ENCODE measurements at places on chromosomes 12 and 14.

- no peak for DNase-seq
Measured at GRCh38 chr12:106082216-106083175, 56.3 kb downstream of the NUAK1 start.

GRCh38 chr12:19402743-19403431 is 36.4 kb upstream of the AEBP2 start:
- no peak for DNase-seq

DNA sequence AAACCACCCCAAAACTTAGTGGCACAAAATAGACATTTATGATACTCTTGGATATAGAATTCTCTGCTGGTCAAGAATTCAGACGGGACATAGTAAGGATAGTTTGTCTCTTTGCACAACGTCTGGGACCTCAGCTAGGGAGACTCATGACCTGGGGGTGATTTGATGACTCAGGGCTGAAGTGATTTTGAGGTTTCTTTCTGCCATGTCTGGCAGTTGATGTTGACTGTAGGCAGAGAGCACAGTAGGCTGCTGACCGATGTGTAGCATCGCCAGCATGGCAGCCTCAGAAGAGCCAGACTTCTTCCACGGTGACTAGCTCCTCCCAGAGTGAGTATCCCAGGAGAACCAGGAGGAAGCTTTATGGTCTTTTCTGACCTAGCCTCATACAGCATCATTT is 88.9 kb upstream of the FRMD6 start:
- DNase-seq: no peak

DNA sequence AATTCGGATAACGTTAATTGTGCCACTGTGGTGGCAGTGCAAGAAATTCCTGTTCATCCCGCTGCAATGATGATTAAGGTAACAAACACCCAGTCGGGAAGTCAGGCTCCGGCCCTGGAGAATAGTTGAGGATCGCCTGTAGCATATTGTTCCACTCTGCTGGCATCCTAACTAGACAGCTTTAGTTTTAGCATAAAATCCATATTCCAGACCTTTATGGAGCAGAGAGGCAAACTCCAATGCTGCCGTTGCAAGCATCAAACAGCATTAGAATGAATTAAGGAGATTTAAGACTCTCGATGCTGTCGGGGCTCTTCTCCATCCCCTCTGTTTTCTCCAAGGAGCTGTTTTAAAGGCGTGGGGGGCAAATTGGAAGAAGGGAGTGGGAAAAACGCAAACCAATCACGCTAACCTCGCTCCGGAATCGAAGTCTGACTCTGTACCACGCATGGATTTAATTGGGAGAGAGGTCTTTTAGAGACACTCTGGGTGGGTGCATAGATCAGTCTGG is 660.4 kb downstream of the VRK1 start:
- no peak for DNase-seq

GRCh38 chr14:102205560-102205959 is 65.9 kb downstream of the WDR20 start:
- DNase-seq: no peak

DNA sequence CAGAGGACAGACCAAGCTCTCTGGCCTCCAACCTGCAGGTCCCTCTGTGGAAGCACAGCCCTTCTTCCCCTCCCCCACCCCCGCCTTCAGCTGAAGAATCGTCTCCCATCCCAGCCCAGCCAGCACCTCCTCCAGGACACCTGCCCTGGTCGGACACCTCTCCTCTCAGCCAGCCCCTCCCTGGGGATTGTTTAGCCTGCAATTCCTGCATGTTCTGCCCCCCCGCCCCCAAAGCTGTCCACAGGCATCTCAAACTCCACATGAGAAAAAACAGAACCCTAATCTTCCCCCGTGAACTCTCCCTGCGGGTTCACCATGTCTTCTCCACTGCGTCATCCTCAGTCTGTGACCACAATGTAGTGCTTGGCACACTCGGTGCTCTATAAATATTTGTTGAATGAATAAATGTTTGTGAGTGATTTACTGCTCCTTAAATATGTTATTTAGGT is 24.1 kb downstream of the PRIMA1 start:
- no peak for DNase-seq

DNA sequence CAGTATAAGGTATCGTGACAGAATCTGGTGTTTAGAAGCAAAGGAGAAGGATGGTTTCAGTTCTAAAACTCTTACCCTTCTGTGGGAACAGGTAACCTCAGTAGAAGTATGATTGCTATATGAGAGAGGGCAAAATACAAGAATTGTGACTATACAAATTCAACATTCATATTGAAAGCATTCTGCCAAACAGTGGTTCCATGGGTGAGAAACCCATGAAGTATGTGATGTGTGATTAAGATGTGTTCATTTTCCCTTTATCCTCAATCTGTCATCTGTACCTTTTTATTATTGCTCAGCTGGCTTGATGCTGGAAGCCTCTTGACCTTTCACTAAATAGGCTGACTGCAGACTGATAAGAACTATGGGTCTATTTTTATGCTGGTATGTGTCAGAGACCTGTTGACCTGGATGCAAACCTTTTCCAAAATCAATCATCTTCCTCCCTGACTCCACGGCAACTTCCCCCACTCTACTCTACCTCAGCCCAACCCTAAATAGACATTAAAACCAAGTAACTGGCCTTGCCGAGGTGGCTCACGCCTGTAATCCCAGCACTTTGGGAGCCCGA is 109.6 kb downstream of the STXBP6 start:
- no peak for DNase-seq

GRCh38 chr14:51738754-51739153 is 87.0 kb downstream of the FRMD6 start:
- DNase-seq: no peak

GRCh38 chr12:105280966-105281693 is 45.2 kb upstream of the APPL2 start:
- DNase-seq: no peak

DNA sequence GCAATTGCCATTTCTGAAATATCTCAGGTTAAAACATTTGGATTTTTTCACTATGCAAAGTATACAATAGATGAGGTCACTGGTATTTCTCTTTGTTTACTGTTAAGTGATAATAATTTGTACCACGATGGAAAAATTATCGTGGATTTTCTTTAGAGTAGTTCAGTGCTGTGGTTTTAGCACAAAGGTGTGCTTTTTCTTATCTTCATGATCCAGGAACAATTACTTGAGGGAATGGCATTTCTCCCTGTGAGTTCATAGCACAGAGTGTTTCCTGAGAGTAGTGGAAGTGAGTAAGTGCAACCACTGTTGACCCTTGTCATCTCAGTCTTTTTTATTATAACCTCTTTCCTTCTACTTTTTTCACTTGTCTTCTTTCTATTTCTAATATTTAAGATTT is 86.8 kb downstream of the FGD4 start:
- no peak for DNase-seq
